Cerebellar nuclear complex (tissue), 1 donor: ENCODE measurements at places on chromosomes 7 and 10.
A peak's percentile ranks its signal among the peaks of the same experiment; 100 is the strongest.

DNA sequence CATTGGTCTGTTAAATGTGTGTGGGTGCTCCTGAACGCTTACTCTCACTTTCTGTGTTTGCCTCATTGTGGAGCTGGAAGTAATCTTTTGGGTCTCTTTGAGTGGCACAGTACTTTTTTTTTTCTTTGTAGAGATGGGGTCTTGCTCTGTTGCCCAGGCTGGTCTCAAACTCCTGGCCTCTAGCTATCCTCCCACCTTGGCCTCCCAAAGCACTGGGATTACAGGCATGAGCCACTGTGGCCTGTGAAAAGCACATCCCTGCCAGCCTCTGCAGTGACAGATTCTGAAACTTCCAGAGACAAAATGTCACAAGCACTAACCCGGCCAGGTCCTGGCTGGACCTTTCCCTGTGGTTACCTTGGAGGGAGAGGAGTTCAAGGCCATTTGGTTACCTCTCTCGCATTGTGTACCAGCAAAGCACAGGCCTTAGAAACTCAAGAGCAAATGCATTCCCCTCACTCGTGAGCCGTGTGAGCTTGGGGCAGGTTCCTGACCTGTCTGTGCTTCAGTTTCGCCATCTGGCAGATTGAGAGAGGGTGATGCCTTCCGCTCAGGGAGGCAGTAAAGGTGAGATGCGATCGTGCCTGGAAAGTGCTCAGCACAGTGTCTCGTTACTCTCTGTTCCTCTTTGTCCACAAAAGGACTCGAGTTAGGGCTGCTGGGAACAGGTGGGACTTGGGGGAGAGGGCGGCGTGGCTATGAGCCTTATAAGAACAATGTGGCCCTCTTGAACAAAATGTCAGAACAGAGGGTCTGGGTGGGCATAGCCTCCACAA, 72.6 kb upstream of the SEPHS1 start:
- no peak for DNase-seq

DNA sequence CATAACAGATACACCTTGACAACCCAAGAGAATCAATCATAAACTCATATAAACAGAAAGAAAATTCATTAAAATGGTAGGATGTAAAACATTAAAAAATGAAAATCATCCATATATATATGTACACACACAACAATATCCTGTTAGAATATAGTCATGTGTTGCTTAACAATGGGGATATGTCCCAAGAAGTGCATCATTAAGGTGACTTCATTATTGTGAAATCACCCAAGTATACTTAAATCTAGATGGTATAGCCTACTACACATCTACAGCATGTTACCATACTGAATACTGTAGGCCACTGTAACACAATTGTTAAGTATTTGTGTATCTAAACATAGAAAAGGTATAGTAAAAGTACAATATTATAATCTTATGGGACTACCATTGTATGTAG, 115.8 kb upstream of the TMEM168 start:
- DNase-seq, result no peak

DNA sequence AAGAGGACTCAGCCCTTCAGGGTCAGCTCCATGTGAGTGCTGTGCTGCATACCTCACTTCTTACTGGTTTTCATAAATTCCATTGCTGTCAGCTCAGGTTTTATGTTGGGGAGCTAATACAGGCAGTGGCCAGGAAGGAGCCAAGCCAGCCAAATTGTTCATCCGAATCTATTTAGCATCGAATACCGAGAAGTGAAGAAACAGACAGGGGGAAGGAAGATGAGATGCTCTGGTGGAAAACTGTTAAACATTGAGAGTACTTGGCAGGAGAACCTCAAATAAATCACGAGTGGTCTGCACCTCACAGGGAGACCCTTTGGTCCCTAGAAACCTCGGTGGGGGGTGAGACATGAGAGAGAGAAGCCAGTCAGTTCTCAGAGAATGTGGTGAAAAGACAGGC, 196.0 kb upstream of the TMEM72 start:
- no peak for DNase-seq

DNA sequence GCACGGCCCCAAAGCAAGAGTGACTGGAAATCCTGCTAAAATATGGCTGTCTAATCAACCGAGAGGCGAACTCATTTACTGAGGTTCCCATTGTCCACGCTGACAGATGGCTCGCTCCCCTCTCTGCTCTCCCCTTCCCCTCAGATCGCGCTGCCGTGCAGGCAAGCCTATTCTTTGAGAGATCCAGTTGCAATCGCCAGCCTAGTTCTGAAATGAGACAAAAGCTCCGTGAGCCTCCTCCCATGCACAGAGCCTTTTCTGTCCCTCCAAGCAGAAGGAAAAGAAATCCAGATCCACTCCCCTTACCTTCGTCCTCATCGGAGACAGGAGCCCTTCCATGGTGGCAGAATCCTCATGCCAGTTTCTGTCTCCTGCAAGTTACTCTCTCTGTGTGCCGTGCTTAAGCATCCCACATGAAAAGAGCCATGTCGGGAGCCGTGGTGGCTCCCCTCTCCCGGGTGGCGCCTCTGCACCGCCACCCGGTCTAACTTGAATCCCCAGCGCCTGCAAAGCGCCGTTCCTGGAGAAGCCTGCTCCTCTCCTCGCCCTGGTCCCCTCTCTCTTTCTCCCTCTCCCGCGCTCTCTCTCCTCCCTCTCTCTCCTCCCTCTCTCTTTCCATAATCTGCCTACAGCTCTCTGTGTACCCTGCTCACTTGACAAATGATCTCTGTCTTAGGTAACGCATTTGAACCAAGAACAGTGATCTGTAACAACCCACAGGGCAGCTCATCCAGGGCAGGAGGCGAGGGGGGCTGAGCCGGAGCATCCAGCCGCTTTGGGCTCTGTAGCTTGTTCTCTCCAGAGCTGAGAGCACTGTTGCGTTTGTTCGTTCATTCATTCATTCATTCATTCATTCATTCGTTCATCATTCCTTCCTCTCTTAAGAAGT, 156.8 kb downstream of the FRMD4A start:
- no peak for DNase-seq

DNA sequence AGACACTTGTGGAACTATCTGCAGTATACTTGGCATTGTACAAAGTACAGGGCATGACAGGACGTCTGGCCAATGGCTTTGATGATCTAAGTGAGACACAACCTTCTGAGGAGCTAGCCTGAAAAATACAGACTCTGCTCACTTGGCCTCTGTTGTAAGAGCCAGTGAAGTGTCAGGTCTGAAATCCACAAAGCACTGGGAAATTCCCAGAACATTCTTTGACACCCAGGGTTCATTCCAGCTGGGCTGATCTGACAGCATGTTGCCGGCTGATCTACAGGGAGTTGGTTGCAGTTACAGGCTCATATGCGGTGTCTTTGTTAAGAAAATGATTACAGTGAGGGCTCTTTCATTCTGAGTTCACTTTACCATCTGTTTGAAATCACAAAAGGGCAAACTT, 354.6 kb downstream of the PHF14 start:
- no peak for DNase-seq

DNA sequence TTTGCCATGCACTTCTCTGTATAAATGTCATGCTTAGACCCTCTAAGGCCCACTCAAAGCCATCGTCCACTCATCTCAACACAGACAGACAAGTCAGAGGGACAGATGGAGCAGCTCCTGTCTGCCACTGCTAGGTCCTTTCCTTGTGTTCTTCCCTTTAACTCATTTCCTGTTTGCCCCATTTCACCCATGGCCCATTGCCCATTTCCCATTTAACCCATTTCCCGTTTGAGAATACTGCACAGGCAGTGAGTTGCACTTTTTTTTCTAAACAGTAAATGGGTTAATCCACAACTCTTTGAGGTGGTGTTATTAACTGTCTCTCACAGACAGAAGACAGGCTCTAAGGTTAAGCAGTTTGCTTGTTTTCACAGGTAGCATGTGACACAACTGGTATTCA, 179.3 kb downstream of the NPSR1 start:
- DNase-seq, result peak; percentile 30

GRCh38 chr7:81672872-81673271, 97.0 kb downstream of the HGF start:
- no peak for DNase-seq

DNA sequence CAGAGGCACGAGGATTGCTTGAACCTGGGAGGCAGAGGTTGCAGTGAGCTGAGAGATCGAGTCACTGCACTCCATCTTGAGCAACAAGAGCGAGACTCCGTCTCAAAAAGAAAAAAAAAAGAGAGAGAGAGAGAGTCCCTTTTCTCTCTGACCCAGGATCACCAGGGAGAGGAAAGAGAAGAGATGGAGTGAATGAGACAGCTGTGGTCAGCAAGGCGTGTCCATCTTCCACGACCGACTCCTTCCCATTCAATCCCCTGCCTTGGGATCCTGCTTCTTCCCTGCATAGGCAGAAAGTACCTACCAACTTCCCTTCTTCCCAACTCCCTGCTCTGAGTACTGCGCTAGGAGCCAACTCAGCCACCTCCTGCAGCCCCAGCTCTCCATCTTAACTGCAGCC, 5.2 kb upstream of the ZAN start:
- no peak for DNase-seq

DNA sequence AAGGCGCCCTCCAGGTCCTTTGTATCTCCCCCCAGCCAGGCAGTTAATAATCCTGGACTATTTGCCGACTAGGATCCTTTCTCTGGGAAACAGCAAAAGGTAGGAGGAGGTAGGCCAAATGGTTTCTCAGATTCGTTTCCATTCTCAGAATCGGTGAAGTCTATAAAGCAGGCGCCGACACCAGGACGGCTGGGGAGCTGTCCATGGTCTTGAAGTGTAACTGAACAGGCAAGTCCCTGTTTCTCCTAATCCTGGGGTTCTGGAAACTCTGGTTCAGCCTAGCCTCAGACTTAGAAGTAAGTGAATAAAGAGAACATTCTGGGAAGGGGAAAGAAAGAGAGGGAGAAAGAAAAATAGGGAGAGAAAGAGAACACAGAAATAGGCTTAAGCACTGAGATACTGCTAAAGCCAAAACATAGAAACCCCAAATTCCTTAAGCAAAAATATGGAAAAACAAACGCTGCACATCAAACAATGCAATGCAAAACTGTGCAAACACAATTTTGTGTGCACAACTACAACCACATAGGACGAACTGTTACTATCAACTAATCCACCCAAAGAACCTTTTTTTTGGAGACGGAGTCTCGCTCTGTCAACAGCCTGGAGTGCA, 11.1 kb upstream of the INA start:
- no peak for DNase-seq

DNA sequence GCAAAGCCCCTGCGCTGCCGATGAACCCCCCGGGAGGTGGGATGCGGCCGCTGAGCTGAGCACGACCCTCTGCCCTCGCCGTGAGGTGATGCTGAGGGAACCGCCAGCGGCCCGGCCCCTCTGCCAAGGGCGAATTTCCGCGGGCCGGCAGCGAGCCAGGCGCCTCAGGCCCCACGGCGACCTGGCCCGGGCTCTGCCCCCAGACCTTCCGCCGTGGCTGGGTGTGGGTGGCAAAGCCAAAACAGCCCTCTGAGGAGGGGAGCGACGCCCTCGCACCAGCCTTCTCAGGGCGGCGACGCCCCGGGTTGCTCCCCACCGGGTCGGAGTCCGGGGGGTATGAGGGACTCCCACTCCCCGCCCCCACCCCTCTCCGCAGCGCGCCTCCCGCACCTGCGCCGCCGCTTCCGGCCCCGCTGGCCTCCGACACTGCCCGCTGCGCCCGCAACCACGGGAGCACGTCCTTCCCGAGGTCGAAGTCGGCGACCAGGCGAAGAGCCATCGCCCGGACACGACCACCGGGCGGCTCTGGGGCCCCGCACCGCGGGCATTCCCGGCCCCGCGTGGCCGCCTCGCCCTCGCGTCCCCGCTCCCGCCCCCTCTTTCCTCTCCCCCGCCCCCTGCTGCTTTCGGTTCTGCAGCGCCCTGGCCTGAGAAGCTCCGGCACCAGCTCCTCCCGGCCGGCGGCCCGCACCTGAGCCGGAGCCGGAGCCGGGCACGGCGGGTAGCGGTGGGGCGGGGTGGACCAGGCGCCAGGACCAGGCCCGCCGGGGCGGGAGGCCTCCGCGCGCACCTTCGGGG, at the start of gene GSAP:
TSS of gene GSAP (minus strand) at position 527 of the 798 bp plus-strand sequence. CDS start at position 499, 28 bp downstream.
- no peak for DNase-seq

GRCh38 chr10:132740588-132740987, 45.4 kb downstream of the NKX6-2 start:
- no peak for DNase-seq

- no peak for DNase-seq
Observed at GRCh38 chr7:98049034-98049433, 57.6 kb upstream of the LMTK2 start.

DNA sequence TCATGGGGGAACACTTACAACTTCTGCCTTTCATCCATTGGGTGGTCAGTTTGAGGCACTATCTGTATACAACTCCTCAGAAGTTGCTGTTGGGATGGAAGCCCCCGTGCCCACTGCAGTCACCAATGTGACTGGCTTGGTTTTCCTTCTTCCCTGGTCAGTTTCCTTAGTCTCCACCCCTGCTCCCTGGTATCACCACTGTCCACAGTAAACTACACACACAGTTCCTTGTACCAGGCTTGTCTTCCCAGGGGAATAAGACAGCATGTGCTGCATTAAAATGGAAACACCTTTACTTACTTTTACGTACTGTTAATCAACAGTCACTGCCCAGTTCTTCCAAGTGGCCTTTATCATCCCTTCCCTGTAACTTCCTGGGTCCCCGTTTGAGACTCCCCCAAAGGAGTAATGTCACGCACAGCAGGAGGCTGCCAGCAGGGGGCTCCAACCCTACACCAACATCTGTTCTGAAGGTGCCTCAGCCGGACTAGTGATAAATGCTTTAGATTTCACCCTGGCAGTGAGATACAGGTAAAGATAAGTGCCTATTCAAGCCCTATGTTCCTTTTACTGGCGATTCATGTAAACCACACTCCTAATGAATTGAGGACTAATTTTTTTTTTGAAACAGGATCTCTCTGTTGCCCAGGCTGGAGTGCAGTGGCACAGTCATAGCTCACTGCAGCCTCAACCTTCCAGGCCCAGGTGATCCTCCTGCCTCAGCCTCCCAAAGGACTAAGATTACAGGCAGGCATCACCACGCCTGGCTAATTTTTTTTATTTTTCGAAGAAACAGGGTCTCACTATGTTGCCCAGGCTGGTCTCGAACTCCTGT, 45.3 kb upstream of the PIK3AP1 start:
- no peak for DNase-seq

- no peak for DNase-seq
Observed at GRCh38 chr10:103757531-103758293, 97.7 kb downstream of the SH3PXD2A start.

- no peak for DNase-seq
Observed at GRCh38 chr10:24908793-24909423, 43.5 kb downstream of the PRTFDC1 start.

- no peak for DNase-seq
Observed at GRCh38 chr10:108966411-108966810, 956.9 kb downstream of the XPNPEP1 start.

GRCh38 chr7:27897001-27897400, 157.0 kb downstream of the TAX1BP1 start:
- DNase-seq, result no peak

GRCh38 chr7:116216956-116217571, 6.7 kb downstream of the TES start:
- DNase-seq, result no peak

- no peak for DNase-seq
Observed at GRCh38 chr10:77926566-77927401, at the start of gene DLG5. TSS of gene DLG5 (minus strand) at chr10:77926755. CDS start at chr10:77926520, 235 bp downstream.

- no peak for DNase-seq
Observed at GRCh38 chr10:19979628-19980027, 163.4 kb downstream of the PLXDC2 start.

GRCh38 chr10:24303522-24304310, 94.8 kb downstream of the KIAA1217 start:
- no peak for DNase-seq
